ENCODE measurements at places on chromosomes 4 and X.

DNA sequence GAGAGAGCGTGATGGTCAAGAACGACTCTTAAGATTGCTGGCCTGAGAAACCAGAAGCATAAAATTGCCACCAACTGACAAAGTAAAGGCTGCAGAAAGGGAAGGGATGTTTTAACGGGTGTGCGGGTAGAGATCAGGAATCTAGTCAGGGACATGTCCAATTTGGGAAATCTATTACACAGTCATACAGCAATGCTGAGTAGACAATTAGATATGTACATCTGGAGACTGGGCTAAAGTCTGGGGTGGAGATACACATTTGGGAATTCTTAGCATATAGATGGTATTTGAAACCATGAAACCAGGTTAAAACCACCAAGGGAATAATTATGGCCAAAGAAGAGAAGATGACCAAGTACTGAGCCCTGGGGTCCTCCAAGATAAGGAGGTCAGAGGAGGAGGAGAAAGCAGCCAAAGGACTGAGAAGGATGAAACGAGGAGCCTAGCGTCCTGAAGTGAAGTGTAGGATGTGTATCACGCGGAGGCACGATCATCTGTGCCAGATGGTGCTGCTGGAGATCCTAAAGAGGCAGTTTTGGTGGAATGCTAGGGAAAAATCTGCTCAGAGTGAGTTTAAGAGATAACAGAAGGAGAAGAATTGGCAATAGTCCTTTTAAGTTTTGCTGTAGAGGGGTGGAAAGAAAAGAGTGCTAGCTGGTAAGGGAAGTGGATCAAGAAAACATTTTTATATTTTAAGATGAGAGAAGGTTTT lies 36.5 kb downstream of the SEC24D start:
- no peak for DNase-seq

DNA sequence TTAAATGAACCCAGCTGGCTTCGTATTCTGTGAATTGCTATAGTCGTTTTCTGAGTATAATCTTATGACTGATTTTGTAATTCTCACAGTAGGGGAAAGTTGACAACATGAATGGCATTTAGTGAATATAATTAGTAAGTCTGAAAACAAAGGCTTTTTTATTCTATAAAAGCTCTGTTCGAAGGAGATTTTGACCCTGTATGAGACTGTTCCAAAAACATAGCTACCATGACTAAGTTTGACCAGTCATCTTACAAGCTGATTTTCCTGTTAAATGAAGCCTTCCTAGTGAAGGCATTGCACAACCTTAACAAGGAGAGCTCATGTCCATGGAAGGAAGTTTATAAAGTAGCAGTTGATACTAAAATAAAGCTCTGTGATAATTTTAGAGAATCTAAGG lies 242.3 kb downstream of the RPA4 start:
- DNase-seq: no peak

- DNase-seq: no peak
These were observed 217.3 kb upstream of the TAPT1 start for GRCh38 chr4:16443504-16444088.

GRCh38 chrX:121161501-121161933 lies 114.1 kb downstream of the GLUD2 start:
- no peak for DNase-seq
